Peyer's patch (tissue), 4 donors: ENCODE measurements at places on chromosomes 16 and 17. TPM values are rescaled to one million over a fixed set of nuclear protein-coding genes. Genes with fewer than 3 reads are reported as not detected.

DNA sequence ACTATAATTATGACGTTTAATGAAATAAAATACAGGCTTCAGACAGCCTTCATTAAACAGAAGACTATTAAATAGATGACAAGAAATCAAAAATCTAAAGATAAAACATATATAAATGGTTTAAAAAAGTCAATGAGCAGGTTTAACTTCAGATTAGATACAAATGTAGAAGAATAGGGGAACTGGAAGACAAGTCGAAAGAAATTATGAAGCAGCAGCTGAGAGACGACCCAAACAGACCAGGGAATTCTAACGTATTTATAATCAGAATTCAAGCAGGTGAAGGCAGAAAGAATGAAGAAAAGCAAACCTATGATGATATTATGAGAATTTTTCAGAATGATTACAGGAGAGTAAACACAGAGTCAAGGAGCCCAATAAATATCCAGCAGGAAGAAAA, 235.1 kb upstream of the XYLT1 start:
- no peak for DNase-seq

DNA sequence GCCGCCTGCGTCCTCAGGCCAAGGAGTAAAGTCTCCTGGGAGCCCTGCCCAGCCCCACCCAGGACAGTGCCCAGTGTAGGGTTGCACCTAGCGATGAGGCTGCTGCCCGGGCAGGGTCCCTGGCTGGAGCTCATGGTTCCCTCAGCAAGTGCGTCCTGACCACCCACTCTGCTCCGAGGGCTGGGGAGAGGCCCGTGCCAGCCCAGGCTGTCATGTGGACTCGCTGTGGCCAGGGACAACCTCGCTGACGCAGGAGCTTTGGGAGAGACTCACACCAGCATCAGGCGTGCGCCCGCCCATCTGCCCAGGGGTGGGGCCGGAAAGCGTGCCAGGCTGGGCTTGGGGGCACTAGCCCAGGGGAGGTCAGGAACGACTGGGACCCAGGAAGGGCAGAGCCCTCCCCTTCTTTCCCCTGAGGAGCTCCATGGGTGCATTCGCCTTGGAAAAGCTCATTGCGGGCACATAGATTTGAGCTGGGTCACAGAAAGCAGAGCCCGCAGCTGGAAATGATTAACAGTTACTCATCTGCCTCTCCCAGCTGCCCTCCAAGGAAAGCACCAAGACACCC, 19.7 kb downstream of the DPEP1 start:
- DNase-seq: peak; percentile 82

Gene MMP2
- total RNA-seq: 111 TPM

- DNase-seq: no peak
Measured at GRCh38 chr17:15381707-15382106, 40.3 kb upstream of the TEKT3 start.

GRCh38 chr17:76048711-76049110, 21.6 kb upstream of the EVPL start:
- DNase-seq: no peak

- no peak for DNase-seq
Measured at GRCh38 chr17:38786372-38786771, 13.0 kb downstream of the PIP4K2B start.

- DNase-seq: no peak
Measured at GRCh38 chr16:85550422-85550864, 62.7 kb upstream of the GSE1 start.

DNA sequence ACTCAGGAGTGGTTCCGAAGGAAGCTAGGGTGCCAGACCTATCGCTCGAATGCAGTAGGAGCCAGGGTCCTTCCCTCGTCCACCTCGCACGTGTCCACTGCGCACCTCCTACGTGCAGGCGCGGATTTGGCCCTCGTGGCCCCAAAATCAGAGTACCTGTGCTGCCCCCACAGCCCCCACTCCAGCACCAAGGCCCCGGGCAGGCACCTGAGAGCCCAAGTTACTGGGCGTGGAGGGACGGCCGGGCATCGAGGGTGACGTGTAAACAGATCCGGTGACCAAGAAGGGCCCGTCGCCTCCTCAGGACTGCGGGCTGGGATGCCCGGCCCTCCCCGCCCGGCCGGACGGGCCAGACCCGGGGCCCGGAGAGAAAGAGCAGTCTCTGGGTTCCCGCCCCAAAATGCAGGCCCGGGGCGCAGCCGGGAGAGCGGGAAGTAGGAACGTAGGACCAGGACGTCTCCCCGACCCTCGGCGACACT, 492 bp downstream of the SLC25A39 start:
- no peak for DNase-seq

DNA sequence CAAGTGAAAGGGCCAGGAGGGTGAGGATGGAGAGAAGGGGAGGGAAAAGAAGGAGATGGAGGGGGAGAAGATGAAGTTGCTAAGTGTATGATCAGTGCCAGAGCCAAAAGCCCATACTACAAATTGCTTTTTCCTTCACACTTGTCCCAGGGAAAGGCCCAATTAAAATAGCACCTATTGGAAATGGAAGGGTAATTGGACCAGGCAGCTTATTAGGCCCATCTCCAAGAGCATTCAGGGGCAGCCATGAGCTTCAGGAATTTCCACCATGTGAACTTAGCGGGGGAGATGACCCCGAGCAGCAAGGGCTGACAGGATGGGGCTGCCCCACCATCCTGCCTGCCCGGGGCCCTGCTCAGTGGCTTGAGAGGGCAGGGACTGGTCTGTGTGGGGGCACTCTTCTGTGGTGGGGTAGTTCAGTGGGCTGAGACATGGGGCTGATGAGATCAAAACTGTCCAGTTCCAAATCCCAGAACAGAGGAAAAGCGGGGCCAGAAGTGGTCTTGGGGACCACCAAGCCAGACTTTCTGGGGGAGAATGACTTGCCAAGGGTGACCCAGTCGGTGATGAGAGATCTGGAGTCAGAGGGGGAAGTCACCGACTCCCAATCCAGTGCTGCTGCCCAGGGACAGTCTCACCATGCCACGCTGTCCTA, 27.5 kb downstream of the GOSR2 start:
- no peak for DNase-seq

GRCh38 chr17:34252444-34253138, 2.5 kb upstream of the CCL2 start:
- peak; percentile 70 for DNase-seq

DNA sequence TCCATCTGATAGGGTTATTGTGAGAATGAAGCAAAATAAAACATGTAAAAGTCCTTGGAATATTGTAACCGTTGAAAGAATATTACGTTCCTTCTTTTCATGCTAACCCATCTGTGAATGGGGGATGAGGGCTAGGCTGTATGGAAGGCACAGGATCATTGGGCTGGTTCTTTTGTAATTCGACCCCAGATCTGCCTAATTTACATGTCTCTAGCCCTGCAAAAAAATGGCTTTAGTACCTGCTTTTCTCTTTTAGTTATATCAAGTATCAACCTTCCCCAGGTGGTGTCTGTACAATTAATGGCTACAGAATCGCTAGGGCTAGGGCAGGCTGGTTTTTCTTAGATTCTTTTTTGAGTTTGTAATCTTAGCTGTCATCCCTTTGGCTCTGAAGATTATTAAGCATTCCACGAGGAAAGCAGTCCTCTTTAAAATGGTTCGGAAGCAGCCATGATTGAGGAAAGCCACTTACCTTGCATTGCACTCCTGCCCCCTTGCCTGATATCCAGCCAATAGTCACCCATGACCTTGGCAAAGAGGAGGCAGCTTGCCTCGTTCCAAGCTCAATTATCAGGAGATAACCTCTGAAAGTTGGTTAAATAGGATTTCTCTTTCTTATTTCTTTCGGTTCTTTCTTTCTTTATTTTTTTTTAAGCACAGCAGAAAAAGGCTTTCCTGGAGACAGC, 153.9 kb upstream of the ZKSCAN2 start:
- DNase-seq: no peak

GRCh38 chr17:45755050-45755449, 29.1 kb upstream of the CRHR1 start:
- no peak for DNase-seq

GRCh38 chr16:19874026-19874425, 10.6 kb downstream of the GPRC5B start:
- no peak for DNase-seq

DNA sequence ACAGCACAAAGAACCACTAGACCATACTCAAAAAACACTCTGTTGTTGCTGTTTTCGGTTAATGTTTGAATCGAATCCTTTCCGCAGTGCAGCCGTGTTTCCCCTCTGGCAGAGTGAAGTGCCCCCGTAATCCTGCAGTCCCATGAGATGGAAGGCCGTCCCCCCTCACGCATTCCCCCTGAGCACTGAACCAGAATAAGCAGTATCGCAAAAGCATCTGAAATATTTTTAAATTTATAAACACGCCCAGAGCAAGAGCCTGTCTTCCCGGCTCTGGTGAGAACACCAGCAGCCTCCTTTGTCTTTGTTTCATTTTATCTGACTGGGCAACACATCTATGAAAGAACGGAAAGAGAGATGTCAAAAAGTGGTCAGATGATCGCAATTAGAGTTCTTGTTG, 121.0 kb upstream of the ADAMTS18 start:
- no peak for DNase-seq

Gene HOXB5
- total RNA-seq: 22.5 TPM

DNA sequence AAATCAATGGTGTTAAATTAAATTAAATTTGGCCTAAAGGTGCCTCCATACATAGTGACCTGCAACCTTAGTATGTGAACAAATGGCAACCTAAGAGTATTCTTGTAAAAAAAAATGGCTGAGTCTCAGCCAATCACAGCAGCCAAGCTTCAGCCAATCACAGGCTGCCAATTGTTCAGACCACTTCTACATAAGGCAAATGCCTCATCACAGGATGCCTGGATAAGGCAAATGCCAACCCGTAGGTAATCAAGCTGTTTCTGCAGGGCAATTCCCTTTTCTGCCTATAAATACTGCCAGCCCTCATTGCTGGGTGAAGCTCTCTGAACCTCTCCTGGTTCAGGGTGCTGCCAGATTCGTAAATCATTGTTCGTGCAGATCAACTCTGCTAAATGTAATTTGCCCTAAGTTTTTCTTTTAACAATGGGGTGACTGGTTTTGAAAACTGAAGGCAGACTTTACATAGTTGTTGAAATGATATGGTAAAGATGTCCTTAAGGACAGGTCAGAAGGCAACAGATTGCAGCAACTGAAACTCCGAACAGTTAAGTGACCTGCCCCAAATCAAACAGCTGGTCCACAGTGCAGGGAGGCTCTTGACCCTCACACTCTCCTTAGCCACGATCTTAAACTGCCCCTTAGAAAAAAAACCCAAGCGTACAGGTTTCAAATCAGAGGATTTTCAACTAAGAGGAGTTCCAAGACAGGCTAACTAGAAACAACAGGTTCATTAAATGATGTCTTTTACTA, 50.3 kb downstream of the N4BP1 start:
- no peak for DNase-seq

GRCh38 chr17:933312-934073, 46.1 kb downstream of the NXN start:
- no peak for DNase-seq

- DNase-seq: no peak
Measured at GRCh38 chr17:77952368-77952767, 6.1 kb upstream of the TNRC6C start.

DNA sequence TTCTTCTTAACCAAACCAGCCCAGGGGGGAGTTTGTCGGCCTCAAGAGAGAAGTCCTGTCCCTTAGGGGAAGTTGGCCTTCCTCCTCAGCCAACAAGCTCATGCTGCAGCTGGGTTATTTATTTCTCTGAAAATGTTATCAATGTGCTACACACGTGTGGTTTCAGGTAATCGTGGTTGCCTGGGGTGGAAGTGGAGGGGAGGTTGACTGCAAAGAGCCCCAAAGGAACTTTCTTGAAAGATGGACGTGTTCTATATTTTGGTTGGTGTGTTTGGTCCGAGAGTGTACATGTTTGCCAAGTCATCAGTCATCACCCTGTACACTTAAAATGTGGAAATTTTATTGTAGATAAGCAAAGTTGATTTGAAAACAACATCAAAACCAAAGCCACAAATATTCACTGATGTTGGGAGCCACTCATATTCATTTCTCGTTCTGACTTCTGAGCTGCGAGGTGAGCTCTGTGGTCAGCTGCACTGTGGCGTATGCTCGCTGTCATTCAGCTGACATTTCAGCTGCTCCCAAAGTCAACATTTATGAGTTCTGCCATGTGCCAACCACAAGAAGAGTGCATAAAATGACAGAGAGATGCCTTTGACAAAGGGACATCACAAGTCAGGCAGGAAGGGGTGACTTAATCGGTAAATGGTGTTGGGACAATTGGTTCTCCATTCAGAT, 26.5 kb upstream of the ADGRG1 start:
- DNase-seq: no peak

- DNase-seq: no peak
Measured at GRCh38 chr17:27804113-27804512, 3.8 kb upstream of the NOS2 start.

DNA sequence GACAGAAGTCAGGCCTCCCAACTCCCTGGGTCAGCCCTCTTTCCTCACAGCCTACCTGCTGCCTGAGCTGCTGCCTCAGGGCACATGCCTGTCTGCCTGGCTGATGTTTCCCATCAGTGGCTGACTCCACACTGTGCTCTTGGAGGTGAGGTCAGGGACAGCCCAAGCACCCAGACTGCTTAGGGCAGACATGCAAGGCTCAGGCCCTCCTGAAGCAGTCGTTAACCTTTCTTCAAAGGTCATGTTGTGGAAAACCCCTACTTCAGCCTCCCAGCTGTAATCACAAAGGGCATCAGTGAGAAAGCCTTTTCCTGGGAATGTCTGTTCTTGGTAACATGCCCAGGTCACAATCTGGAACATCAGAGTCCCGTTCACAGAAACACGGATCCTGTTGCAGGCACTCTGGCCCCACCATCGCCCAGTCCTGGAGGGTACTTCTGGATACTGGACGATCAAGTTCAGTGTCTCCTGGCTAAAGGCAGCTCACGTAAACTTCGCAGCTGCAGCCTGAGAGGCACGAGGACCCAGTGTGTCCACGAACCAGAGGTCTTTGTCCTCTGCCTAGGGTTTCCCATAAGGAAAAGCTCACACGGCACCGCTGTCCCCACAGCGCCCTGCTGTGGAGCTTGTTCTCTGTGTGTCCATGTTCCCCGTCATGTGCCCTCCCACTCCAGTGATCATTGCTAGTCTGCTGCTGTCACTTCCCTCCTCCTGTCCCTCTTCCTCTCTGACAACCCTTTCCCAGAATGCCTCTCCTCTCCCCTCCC, 54.9 kb downstream of the GNAO1 start:
- DNase-seq: no peak

- DNase-seq: no peak
Measured at GRCh38 chr16:80583466-80583865, 42.7 kb downstream of the DYNLRB2 start.

- DNase-seq: no peak
Measured at GRCh38 chr17:17926840-17927449, 45.3 kb downstream of the TOM1L2 start.

GRCh38 chr17:64063766-64064224, 43.4 kb upstream of the ICAM2 start:
- peak; percentile 80 for DNase-seq
